ENCODE measurements at places on chromosomes 4 and X.

DNA sequence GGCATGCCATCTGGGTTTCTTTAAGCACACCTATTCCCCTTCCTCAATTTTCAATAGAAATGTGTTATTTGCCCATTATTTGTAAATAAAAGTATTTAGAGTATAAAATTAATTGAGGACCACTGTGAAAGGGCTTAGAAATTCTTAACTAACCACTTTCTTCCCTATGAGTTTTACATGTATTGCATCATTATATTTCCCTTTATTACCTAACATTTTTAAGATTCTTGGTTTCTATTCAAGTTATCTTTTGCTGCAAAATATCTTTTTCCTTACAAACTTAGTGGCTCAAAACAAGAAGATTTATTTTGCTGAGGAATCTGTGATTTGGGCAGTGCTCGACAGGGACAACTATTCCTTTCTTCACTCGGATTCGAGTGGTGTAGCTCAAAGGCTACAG, 40.5 kb downstream of the GRID2 start:
- no peak for DNase-seq

- no peak for DNase-seq
Measured at GRCh38 chr4:53515076-53515475, 76.2 kb downstream of the LNX1 start.

GRCh38 chr4:21467551-21467950, 481.0 kb downstream of the KCNIP4 start:
- DNase-seq: no peak

GRCh38 chr4:25330905-25331808, 18.6 kb downstream of the ZCCHC4 start:
- no peak for DNase-seq

GRCh38 chrX:27078371-27078770, 384.8 kb downstream of the PPP4R3C start:
- DNase-seq: no peak

DNA sequence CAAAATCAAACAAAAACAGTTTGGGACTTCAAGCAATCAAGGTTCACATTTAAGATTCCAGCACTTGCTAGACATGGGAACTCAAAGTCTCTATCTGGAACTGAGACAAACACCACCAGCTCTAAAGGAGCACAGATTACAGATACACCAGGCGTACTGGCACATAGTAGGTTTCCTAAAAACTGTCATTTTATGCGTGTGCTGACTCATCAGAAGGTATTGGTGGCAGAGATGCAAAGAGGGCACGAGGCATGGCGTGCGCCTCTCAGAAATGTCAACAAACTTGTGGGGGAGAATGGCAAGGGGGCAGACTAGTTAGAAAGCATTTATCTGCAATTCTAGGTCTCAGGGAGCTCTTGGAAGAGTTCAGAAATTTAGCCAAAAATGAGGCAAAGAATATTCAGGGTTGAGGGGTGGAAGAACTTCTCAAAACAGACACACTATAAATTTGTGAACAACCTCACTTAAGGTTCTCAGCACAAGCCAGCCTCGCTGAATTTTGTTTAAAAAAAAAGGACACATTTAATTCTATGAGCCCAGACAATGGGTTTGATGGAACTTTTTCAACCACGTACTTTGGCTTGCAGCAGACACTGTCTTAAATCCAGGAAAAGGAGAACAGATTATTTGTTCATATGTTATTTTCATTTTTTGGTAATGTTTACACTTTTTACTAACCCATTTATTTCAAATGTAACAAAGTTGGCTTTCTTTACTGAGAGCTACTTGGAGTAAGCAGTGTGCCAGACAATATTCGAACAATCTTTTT, 100.0 kb downstream of the SHISA3 start:
- DNase-seq: no peak

DNA sequence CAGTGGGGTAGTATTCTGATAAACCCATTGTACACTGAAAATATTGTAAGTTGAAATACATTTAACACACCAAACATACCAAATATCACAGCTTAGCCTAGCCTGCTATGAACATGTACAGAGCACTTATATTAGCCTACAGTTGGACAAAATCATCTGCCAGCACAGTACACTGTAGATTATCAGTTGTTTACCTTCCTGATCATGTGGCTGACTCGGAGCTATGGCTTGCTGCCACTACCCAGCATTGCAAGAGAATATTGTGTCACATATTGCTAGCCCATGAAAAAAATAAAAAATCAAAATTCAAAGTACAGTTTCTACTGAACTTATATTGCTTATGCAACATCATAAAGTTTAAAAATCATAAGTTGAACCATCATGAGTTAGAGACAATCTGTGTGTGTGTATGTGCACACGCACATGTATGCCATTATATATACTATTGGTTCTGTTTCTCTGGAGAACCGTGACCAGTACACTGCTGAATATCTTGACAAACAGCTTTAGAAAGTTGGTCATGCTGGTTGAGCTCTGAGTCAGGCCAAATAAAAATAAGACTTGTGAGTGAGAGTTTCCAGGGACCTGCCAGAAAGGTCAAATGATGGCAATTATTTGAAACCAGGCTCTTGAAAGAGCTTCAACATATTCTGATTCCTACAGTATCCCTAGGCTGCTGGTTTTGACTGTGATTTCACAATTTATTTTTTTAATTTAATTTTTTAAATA, 238.5 kb downstream of the PRR32 start:
- DNase-seq: no peak
